GM04504 (cell line): ENCODE measurements at places on chromosomes 11 and 22.

GRCh38 chr22:49349841-49350381 lies 477.8 kb downstream of the BRD1 start:
- DNase-seq, result no peak

DNA sequence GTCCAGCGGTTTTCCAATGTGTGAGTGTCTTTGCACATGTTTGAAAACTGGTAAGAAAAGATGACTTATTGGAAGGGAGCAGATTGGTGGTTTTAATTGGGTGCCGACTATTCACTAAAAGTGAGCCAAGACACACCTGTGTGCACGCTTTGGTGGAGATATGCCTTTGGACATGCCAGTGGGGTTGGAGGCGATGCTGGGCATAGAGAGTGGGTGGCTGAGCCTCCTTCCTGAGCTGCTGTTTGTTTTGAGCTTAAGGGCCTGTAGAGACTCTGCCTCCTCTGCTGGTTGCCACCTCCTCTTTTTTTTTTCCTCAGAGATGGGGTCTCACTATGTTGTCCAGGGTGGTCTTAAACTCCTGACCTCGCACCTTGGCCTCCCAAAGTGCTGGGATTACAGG lies 9.5 kb downstream of the IGHMBP2 start:
- DNase-seq, result no peak

DNA sequence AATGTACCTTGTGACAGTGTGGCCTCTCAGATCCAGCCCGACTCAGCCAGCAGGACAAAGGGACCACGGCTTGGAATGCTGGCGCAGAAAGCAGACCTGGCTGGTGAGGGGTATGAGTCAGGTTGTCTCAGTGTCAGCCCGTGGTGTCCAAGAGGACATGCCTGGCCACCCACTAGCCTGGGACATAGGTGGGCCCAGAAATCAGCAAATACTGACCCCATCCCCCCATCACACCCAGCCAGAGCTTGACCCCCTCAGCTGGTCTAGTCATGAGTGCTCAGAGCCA lies 4.5 kb downstream of the BANF1 start:
- no peak for DNase-seq

- no peak for DNase-seq
Measured at GRCh38 chr22:42080287-42080686, 787 bp downstream of the SMDT1 start.

DNA sequence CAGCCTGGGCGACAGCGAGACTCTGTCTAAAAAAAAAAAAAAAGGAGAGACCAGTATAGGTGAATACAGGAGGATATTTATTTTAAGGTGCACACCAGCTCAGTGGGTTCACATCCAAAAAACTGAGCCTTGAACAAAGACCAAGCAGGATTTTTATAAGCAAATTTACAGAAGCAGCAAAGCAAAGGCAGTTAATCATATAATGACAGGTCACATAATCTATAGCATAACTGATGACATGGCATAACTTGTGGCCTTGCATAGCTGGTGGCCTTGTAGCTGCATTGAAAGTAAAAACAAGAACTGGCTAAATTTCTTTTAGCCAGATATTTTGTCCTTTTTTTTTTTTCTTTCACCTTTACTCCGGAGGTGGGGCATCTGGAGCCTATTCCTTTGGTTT lies 2.7 kb upstream of the PLAAT3 start:
- no peak for DNase-seq

- DNase-seq, result no peak
Measured at GRCh38 chr11:37320921-37321320, 722.9 kb upstream of the RAG2 start.
